Cardiac muscle cell (in vitro differentiated cells and primary cell): ENCODE measurements at places on chromosomes 16 and 17. TPM values are rescaled to one million over a fixed set of nuclear protein-coding genes. Genes with fewer than 3 reads are reported as not detected.

The GPR142 gene
- not detected in 2 replicates for total RNA-seq

GRCh38 chr17:2136241-2136640 lies 81.3 kb downstream of the HIC1 start:
- H3K36me3 ChIP-seq: no peaks in the 10 kb centered on the region
- DNase-seq: no peak
- no peak overlapping the region for H3K4me3 ChIP-seq
- H3K4me1 ChIP-seq: peaks cover 18% of the 10 kb centered on the region
- H3K27ac ChIP-seq: no peak overlapping the region

GRCh38 chr16:73022534-73022933 lies 25.4 kb downstream of the ZFHX3 start:
- H3K4me3 ChIP-seq: no peak overlapping the region
- H3K27ac ChIP-seq: no peak overlapping the region
- H3K4me1 ChIP-seq: peaks cover 54% of the 10 kb centered on the region
- no peaks in the 10 kb centered on the region for H3K36me3 ChIP-seq

DNA sequence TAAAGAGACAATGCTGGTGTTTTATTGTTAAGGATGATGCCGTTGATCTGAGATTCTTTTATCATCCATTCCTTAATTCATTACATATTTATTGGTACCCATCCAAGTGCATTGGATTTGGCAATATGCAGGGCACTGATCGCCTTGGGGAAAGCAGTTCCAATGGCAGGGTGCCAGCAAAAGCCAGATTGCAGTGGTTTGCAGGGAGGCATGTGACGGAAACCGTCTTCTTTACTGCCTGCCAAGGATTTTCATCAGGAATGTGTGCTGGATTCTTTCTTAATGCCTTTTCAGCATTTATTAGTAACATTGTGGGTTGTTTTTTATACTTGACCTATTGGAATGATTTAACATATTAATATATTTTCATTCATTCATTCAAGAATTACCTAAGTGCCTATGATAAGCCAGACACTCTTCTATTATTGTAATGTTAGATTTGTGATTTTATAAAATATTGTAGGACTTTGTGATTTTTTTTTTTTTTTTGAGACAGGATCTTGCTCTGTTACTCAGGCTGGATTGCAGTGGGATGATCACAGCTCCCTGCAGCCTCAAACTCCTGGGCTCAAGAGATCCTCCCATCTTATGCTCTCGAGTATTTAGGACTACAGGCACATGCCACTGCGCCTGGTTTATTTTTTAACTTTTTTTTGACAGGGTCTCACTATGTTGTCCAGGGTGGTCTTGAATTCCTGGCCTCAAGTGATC lies 93.4 kb upstream of the TNRC6A start:
- DNase-seq: peak; percentile 98
- H3K4me1 ChIP-seq: no peaks in the 10 kb centered on the region
- no peak overlapping the region for H3K4me3 ChIP-seq
- no peak overlapping the region for H3K27ac ChIP-seq

The COG4 gene
- 77.3 and 82.0 TPM in 2 replicates for total RNA-seq

DNA sequence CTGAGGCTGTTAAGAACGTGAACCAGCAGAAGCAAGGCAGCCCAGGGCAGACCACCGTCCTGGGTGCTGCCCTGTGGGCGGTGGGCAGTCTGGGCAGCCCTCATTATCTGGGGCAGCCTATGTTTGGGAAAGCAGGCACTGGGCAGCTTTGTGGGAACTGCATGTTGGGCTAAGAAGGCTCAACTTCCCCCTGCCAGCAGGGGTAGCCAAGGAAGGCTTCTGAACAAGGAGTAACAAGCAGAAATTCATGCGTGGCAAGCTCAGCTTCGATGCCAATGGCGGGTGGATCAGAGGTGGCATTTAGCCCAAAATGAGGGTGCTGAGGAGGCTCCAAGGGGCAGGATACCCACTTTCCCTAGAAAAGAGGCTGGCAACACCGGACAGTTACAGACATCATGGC lies 42.7 kb upstream of the METRNL start:
- no peaks in the 10 kb centered on the region for H3K4me1 ChIP-seq
- no peak overlapping the region for H3K27ac ChIP-seq
- DNase-seq: no peak
- H3K27me3 ChIP-seq: no peaks in the 10 kb centered on the region
